Tibial nerve (tissue), 4 donors: ENCODE measurements at places on chromosomes 4 and X. TPM values are rescaled to one million over a fixed set of nuclear protein-coding genes. Genes with fewer than 3 reads are reported as not detected.

Gene GPR82
- 0.22 TPM for total RNA-seq

Gene WAS
- total RNA-seq: 14.7 TPM

Gene AFAP1
- total RNA-seq: 31.2 TPM

Gene ZDHHC15
- 2.1 TPM for total RNA-seq

Gene F9
- total RNA-seq: not detected
